ENCODE measurements at places on chromosomes 1 and 21.
A peak's percentile ranks its signal among the peaks of the same experiment; 100 is the strongest.

DNA sequence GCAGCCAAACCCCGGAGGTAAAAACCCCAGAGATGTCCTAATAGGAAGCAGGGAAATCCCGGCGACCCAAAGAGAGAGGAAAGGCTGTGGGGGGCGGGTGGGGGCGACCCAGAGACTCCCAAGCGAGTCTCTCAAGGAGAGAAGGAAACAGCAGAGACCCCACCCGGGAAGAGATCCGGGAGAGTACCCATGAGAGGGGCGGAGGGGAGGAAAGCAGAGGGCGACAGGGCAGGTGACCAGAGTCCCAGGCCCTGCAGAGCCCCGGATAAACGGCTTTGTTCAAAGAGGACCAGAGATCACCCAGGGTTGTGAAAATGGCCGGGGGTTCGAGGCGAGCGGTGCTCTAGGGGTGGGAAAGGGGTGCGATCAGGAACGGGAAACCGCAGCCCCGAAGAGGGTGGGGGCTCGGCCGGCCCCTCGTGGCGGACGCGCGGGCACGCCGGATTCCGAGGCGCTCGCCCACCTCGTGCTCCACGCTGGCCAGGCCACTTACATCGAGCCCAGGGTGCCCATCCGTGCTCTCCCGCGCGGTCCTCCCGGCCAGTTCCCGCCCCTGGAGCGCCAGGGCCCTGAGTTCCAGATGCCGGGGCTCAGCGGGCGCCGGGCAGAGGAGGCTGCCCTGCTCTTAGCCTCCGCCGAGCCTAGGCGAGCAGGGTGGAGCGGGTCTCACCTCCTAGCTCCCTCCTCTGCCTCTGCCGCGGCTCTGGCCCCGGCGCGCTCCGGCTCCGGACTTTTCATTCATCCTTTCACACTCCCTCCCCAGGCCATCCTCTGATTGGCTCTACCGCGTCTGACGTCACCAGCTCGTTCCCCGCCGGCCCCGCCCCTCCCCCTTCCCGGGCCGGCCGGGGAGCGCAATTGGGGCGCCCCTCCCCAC, 52.3 kb downstream of the RHBG start:
- peak; percentile 84 for DNase-seq

- no peak for DNase-seq
Measured at GRCh38 chr1:185348296-185348695, 31.3 kb upstream of the IVNS1ABP start.

GRCh38 chr1:115251856-115252255, 86.2 kb downstream of the NGF start:
- no peak for DNase-seq

GRCh38 chr1:172790245-172790644, 131.3 kb downstream of the FASLG start:
- no peak for DNase-seq

GRCh38 chr1:42756956-42757891, 9.6 kb downstream of the P3H1 start:
- peak; percentile 91 for DNase-seq

- DNase-seq: no peak
Measured at GRCh38 chr1:67169496-67169895, 3.2 kb downstream of the IL23R start.

DNA sequence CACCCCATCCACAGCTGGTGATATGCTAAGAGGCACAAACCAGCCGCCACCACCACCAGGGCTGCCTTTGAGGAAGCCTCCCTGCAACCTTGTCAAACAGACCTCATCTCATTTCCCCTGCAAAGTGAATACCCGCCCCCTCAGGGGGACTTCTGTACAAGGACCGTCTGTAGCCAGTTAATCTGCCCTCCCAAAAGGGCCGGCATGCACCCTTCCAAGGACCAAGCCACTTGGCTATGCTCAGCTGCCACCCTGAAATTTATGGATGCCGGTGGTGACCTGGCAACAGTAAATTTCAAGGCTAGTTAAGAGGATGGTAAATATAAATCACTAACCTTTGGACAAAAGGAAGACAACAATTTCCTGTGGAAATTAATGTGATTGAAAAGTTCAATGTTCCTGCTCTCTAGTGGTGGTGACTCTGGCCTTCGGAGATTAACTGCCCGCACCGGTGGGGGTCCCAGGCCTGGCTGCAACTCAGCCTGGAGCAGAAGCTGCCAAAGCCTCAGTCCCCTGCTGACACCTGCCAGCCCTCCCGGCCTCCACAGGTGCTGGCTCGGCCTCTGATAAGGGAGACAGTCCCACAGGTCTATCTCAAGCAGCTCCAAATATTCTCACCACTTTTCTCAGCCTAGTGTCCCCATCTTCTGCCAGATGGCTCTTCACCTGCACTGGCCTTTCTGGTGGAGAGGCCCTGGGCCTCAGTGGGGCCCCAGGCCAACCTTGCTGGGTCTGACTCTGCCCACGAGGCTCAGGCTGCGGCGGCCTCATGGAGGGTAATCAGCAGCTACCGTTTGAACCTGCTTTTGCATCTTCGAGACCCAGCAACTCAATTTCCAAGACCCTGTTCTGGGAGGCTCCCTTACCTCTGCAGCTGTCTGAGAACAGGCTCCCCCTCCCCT, 12.2 kb downstream of the TMEM53 start:
- no peak for DNase-seq

GRCh38 chr1:56453417-56454078, 125.8 kb downstream of the PLPP3 start:
- no peak for DNase-seq

DNA sequence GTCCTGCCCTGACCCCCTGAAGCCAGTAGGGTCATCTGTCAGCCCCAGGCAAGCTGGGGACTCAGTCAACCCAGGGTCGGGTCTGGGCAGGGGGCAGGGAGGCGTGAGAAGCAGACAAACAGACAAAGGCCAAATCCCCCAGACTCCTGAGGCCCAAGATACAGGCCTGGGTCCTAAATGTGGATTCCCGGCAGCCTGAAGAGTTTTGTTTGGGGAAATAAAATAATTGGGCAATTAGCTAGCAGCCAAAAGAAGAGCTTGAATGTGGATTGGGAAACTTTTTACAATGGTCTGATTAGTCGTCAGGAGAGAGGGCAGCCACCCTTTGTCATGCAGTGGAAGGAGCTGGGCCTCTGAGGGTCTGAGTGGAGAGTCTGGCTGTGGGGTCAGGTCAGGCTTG, 4.5 kb upstream of the LEFTY2 start:
- DNase-seq: no peak

DNA sequence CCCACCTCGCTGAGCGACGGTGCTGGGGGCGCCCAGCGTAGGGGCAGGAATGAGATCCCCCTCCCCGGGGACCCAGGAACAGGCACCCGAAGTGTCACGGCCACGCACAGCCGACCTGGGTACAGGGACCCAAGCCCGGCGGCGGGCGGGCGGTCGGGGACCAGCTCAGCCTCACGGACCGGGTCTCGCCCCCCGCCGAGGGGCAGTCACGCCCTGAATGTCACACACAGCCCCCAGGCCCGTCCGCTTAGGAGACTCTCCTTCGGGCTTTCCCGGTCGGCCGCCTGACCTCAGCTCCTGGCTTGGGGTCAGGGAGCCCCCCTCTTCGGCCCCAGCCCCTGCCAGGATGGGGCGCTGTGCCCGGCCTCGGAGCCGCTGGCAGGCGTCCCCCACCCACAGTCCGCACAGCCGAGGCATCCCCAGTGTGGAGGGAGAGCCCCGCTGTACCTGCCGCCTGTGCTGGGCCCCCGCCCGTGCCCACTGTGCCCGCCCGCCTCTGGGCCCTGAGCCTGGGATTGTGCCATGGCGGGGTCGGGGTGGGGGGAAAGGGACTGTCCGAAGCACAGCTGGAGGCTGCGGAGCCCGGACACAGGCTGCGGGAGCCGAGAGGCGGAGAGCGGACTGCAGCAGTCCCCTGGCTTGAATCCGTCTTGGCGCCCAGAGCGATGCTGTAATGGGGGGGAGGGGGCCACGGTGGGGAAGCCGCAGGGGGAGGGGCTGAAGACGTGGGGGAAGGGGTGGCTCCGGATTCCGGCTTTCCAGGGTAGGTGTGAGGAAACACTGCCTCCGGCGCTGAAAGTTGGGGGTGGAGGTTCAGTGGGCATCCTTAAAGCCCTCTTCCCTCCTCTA, 627 bp upstream of the DLGAP3 start:
- no peak for DNase-seq

GRCh38 chr1:206766251-206766856, 4.2 kb upstream of the IL19 start:
- peak; percentile 76 for DNase-seq

DNA sequence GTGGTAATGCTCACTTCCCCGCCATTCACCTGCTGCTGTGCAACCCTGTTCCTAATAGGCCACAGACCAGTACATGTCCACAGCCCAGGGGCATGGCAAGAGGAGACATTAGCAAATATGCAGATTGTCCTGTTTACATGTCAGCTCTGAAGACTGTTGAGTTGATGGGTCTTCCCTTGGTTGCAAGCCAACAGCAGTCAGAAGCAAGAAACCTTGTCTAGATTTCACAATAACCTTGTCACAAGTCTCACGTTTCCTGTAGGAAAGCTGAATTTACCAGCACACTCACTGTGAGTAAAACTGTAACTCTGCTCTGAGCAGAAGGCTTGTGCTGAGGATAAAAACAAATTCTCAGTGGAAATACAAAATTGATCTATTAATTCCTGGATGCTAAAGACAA, 195.1 kb downstream of the HLX start:
- DNase-seq: peak; percentile 66

GRCh38 chr1:163668472-163668871, 346.7 kb downstream of the NUF2 start:
- no peak for DNase-seq

- no peak for DNase-seq
Measured at GRCh38 chr21:25577424-25578055, 29.7 kb downstream of the MRPL39 start.

- no peak for DNase-seq
Measured at GRCh38 chr1:156578055-156578454, 1.5 kb upstream of the TTC24 start.

GRCh38 chr1:31663622-31664452, 19.2 kb upstream of the PEF1 start:
- peak; percentile 65 for DNase-seq

DNA sequence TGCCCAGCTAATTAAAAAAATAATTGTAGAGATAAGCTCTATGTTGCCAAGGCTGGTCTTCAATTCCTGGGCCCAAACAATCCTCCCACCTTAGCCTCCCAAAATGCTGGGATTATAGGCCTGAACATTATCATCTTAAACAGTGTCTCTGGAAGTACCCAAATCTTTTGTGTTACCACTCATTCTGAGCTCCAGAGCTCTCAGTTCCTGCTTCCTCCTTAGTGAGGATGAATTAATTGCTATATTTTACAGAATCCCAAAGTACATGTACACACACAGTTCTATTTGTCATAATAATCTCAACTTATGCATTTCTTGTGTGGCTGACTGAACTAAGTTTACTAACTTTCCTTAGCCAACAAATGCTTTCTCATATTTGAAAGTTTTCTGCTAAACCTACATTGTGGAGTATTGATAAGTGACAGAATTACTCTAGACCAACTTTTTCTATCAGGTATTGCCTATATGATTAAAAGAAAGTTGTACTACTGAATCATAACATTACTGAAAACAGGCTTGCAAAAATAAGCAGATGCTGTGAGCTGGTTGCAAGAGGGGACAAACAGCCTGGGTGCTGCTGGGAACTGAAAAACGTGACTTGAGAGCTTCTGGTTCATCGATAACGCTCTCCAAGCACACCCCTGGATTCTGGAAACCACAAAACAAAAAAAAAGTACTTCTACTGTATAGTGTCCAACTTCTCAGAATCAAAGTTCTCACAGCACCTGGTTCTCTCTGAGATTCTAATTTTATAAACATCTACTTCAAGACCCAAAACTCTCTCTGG, 15.3 kb downstream of the VAV3 start:
- DNase-seq: peak; percentile 71

DNA sequence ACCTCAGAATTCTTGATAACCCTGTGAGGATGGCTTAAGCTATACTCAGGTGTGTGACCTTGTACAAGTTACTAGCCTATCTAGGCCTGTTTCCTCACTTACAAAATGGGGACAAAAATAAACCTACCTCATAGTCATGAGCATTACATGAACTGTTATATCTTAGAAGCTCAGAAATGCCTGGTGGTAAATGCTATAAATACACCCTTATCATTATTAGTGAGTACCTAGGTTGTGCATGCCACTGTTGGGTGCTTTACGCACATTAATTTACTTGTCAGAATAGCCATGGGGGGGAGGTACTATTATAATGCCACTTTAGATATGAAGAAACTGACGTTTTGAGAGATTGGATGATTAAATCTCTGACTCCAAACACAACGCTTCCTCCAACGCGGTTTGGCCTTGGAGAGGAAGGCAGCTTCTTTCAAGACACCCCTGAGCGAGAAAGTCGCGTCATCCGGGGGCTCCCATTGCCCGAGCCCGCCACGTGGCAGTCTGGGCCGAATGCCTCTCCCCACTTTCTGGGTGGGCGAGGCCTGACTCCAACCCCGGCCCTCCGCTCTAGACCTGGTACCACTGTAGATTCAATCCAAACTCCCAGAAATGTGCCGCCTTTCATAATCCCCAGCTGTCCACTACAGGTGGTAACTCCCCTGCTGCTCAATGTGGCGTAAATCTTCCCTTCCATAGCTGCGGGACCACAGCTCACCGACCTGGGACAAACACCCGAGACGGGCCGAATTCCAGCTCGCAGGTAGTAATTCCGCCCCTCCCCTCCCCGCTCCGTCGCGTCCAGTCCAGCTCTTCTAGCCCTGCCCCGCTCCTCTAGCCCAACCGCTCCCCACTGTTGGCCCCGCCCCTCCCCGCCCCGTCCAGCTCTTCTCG, 771 bp upstream of the RAD54L start:
- peak; percentile 82 for DNase-seq

GRCh38 chr1:150545486-150546032, 3.6 kb upstream of the ADAMTSL4 start:
- peak; percentile 71 for DNase-seq

DNA sequence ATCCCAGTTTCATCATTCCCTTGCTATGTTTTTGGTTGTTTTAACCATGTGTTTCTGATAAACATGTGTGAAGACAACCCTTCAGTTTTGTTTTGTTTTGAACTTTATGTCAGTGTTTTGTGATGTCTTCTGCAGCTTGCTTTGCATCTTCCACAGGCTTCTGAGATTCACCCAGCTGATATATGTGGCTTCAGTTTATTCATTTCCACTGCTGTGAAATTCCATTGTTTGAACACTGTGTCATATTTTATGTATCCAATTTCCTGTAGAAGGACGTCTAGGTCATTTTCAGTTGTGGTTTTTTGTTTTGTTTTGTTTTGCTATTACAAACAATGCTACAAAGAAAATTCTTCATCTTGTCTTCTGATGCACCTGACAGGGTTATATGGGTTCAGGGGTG, 27.2 kb upstream of the SLC26A9 start:
- DNase-seq: no peak

Data from hematopoietic multipotent progenitor cell treated with erythropoietin and hydrocortisone succinate and interleukin-3 and kit ligand, for 6 days (in vitro differentiated cells).